NCI-H2171 (cell line): ENCODE measurements at places on chromosomes 7 and 10.

GRCh38 chr7:122549578-122549977 lies 149.3 kb downstream of the RNF133 start:
- no peak for DNase-seq

DNA sequence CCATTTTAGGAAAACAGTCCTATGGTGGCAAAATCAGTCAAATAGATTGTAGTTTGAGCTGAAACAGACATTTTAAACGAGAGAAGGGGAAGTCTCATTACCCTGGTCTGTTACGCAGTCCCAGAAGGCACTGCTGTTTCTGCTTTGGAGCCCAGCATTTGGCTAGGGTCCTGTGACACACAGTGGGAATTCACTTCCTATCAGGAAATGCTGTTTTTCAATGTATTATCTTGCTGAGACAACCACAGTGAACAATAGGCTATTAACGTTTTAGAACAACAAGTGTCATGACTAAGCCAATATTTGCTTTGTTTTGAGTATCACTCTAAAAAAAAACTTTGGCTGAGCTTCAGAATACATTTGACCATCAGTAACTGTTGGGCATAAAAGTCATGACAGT lies 74.1 kb downstream of the ADD3 start:
- DNase-seq, result no peak

GRCh38 chr10:24494236-24494635 lies 229.5 kb downstream of the ARHGAP21 start:
- no peak for DNase-seq

DNA sequence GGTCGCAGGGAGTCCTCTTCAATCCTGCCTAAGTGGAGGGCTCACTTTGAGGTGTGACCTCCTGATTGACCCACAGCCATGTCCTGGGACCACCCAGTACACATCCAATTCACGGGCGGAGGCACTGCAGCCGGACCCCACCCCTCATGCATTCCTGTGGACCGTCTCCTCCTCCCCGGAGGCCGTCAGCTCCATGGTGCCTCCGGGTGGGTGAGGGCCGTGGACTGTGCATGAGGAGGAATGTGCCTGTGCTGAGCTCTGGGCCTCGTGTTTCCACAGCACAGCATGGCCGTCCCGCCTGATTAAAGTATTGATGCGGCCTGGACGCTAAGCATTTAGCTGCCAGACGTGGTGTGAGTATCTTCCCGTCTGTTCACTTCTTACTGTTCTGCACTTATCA lies 52.8 kb downstream of the CFAP46 start:
- no peak for DNase-seq

GRCh38 chr10:61910894-61911293 lies 9.4 kb downstream of the ARID5B start:
- DNase-seq, result no peak

DNA sequence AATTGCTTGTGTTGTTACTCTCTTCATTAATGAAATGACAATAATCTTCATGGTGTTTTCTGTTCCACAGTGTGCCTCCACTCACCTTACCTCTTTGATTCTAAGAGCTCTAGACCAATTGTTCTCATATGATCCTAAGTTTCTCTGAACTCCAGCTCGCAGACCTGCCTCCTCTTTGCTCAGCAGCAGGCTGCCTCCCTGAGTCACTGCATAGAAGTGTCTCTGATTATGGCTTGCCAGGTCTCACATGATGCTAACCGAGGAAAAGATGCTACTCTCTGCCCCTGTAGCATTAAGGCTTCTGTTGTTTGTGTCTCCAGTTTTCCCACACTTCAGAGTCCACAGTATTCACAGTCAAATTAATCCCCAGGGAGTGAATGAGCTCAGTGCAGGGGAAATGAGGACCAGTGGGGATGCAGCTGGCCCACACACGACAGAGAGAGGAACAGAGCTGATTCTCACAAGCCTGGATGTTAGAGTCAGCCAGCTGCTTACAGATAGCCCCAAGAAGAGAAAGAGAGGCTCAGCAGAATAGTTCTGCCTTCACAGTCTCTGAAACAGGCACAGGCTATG lies 145.9 kb upstream of the EGR2 start:
- no peak for DNase-seq

- no peak for DNase-seq
Observed at GRCh38 chr7:150586785-150587152, 19.6 kb downstream of the GIMAP4 start.

GRCh38 chr7:151395036-151395367 lies 14.8 kb downstream of the WDR86 start:
- no peak for DNase-seq

DNA sequence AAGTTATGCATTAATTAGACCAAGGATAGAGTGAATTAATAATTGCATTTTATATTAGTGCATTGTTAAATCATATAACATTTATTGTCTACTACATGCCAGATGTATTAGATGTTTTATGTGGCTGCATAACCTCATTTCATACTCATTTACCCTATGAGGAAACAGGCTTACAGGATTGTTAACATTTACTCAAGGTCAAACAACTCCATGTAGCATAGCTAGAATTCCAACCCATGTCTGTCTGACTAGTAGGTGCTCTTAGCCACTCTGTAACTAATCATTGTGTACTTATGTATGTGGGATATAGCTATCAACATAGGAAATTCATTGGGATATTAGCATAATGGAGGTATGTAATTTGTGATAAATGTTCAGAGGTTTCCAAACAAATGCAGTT lies 46.3 kb downstream of the PHYHIPL start:
- no peak for DNase-seq

DNA sequence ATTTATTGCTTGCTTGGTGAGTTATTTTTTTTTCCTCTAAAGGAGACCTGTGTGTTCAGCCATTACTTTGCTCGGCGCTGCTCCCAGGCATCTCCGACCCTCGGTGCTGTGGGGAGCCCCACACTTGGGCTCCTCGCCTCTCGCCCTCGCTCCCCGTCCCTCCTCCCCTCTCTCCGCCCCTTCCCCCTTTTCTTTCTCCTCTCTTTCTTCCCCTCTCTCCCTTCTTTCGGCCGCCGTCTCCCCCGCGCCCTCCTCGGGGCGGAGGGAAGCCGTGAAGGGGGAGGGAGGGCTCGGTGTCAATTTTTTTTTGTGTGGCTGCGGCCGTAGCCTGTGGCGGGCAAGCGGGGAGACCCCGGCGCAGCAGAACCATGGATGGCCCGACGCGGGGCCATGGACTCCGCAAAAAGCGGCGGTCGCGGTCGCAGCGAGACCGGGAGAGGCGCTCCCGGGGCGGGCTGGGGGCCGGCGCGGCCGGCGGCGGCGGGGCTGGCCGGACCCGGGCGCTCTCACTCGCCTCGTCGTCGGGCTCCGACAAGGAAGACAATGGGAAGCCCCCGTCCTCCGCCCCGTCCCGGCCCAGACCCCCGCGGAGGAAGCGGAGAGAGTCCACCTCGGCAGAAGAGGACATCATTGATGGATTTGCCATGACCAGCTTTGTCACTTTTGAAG lies 1.1 kb downstream of the AUTS2 start:
- no peak for DNase-seq

- no peak for DNase-seq
Observed at GRCh38 chr10:3248526-3249306, 76.1 kb upstream of the PITRM1 start.

DNA sequence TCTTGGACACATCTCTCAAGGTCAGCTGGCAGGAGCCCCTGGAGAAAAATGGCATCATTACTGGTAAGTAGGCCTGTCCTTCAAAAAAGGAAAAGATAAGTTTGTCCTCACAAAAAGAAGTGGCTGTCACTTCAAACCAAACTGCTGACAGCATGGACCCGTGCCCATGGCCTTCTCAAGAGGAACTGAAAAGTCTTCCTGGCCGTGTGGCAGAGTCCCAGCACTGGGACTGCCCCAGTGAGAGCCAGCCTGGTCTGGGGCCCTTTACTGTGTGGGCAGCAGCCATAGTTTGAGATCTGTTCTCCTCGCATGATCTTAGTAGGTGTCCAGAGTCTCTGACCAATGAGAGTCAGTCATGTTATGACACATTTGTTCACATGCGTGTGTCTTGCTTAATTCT lies 614.2 kb upstream of the FOXK1 start:
- no peak for DNase-seq

DNA sequence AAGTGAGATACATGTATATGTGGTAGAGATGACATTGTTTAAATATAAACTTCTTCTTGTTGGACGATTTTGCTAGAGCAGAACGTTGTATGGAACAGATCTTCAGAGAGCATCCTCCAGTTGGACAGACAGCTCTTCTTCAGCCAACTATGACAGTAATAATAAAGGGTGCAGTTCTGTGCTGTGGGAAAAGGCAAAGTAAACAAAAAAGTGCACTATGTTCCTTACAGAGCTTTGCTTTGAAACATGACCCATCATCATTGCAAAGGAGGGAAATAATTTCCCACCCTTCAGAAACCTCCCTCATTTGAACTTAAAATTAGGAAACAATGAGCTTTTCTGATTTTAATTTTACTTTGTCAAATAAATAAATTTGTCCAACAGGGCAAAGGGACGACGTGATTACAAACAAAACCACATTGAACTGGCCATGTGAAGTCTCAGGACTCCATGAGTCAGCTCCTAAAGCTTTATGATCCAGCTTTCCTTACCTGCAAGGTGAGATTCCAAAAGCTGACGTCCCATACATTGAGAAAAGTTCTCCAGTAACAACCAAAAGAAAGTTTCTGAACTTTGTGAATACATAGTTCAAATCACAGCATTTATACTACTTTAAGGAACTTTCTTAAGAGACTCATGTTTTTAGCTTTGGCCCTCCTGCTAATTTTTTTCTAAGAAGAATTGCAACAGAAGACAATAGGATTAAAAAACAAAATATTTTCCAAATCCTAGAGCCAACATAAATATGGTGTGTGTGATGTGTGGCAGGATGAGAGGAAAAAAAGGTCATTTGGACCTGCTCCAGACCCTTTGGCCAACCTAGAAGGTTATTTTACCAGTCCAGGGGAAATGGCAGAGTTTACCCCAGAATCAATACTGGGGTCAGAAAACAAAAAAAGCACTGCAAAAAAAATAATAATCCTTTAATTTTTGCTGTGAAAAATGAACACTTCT lies 565.4 kb upstream of the NRP1 start:
- DNase-seq, result no peak

GRCh38 chr10:120838941-120839340 lies 12.2 kb upstream of the WDR11 start:
- DNase-seq, result no peak

DNA sequence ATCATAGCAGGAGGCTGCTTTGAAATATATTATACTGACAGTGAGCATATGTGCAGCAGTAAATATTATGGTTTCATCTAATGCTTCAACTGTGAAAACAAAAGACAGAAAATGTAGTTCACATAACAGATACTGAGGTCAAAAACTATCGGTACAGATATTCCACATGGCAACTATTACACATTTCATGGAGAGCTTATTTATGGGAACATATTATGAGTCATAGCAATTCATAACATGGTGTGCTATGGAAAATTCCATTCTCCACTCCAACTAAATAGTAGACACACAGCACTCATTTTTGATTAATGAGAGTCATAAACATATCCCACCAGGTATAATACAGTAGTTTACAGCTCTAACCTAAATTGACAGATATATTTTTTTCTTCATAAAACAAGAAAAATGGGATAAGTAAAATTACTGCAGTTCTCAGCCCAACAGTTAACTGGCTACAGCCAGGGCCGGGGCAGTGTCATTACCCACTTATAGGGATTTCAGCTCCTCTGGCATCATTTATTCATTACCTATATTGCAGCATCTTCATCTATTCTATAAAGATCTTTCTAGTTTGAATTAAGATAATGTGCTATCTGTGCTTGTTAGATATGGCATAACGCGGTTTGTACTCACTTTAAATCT lies 475.6 kb upstream of the KLF6 start:
- DNase-seq, result no peak

DNA sequence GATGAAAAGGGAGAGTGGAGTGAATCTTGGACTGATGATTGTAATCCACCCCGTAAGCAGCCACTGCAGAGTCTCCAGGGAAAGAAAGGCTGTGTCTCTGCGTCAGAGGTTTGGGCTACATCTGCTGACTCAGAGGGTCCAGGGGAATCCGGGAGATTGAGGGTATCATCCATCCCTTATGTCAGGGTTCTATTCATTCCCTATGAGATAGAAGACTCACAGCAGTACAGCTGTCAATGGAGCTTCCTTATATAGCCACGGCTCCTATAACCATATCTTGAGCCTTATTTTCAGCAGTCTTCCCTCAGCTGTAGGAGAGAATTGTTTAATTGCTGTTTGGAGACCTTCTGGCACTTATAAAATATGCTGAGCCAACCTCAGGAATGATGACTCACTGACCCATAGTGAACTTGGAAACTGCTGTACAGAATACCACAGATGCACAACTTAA lies 558.2 kb upstream of the PFKP start:
- no peak for DNase-seq

- no peak for DNase-seq
Observed at GRCh38 chr7:33093266-33093665, 15.9 kb downstream of the RP9 start.

DNA sequence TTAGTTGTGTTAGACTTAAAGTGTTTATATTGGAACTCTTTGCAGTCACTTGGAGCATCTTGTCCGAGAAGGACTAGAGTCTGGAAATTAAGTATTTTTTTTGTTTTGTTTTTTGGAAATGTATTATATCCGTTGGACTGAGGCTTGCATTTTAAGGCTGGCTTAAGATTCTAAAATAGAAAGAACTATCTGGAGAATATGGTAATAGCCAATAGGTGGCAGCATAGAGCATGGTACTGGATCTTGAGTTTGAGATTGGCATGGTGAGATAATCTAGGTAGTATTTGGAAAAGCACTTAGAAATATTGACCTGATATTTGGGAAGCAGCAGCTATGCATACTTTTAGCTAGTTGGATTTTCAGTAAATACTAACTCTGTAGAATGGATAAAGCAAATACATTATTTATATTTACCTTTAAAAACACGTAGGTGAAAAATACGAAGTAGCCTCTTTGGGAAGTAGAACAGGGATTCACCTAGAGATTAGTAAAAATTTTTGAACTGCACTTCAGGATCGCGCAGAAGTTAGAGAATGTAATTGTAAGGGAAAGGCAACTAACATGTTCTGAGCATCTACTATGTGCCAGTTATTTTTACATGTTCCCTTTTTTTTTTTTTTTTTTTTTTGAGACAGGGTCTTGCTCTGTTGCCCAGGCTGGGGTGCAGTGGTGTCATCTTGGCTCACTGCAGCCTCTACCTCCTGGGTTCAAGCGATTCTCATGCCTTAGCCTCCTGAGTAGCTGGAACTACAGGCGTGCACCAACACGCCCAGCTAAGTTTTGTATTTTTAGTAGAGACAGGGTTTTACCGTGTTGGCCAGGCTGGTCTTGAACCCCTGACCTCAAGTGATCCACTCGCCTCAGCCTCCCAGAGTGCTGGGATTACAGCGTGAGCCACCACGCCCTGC lies 78.6 kb downstream of the LCOR start:
- DNase-seq, result no peak

DNA sequence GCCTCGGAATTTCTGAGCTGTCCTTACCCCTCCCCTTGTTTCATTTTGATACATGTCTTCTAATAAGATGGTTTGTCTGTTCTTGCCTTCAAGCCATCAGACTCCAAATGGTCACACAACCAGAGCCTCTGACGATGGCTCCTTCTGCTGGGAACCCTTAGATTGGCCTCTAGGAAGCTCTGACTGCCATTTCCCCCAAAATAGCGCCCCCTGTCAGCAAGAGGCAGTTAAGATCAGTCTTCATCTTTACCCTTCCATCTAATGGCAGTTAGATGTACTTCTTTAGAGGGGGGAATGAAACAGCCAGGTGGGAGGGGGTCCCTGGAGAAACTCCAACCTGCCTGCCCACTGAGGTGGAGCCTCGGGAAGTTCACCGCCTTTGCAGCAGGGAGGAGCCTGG lies 85.8 kb upstream of the GPR22 start:
- DNase-seq, result no peak
